ENCODE measurements at places on chromosomes 12 and 14.

GRCh38 chr12:4867384-4867783, 42.3 kb upstream of the KCNA1 start:
- no peak for DNase-seq

GRCh38 chr12:3000548-3001275, 41.5 kb downstream of the TEAD4 start:
- no peak for DNase-seq

GRCh38 chr12:85322715-85323114, 42.7 kb downstream of the ALX1 start:
- no peak for DNase-seq

DNA sequence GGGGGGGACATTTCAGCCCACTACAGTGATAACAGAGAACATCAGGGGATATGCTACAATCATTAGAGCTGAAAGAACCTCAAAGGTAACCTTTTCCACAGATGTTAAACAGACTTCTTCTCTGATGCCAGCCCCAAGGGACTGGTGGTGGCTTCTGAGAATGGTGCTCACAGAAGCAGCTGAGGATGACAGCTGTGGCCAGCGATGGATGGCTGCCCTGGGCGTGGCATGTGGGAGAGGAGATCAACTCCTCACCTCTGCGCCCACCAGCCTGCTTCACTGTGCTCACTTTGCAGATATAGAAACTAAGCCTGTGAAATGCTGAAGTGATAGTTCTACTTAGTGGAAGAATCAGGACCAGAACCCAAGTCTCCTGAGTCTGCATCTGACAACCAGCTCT, 33.0 kb downstream of the FOXN3 start:
- DNase-seq: peak; percentile 48

- DNase-seq: no peak
These were observed 31.2 kb downstream of the BCL11B start for GRCh38 chr14:99240627-99241324.

DNA sequence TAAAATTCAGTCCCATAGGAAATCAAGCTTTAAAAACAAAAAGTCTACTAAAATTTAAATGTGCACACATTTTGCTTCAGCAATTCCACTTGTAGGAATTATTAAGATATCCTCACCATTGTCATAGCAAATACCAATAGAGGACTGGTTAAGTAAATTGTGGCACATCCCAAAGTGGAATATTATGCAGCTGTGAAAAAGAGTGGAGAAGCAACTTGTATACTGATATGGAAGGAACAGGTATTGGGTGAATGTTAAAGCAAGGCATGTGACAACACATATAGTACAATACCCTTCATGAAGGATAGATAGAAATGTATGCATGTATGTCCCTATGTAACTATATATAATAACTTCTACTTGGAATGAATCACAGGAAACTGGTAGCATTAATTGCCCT, 11.9 kb downstream of the KRT8 start:
- no peak for DNase-seq

- no peak for DNase-seq
These were observed 57.1 kb downstream of the ZDHHC17 start for GRCh38 chr12:76820888-76821482.

DNA sequence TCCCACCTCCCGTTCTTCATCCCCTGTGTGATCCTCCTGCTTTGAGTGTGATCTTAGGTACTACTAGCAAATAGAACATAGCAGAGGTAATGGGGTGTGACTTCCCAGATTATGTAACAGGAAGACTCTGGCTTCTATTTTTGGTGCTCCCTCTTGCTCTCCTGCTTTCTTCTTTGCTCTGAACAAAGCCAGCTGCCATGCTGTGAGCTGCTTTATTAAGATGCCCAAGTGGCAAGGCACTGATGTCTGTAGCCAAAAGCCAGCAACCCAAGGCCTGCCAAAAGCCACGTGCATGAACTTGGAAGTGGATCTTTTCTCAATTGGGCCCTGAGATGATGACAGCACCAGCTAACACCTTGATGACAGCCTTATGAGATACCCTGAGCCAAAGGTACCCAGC, 5.8 kb upstream of the MFAP5 start:
- no peak for DNase-seq

DNA sequence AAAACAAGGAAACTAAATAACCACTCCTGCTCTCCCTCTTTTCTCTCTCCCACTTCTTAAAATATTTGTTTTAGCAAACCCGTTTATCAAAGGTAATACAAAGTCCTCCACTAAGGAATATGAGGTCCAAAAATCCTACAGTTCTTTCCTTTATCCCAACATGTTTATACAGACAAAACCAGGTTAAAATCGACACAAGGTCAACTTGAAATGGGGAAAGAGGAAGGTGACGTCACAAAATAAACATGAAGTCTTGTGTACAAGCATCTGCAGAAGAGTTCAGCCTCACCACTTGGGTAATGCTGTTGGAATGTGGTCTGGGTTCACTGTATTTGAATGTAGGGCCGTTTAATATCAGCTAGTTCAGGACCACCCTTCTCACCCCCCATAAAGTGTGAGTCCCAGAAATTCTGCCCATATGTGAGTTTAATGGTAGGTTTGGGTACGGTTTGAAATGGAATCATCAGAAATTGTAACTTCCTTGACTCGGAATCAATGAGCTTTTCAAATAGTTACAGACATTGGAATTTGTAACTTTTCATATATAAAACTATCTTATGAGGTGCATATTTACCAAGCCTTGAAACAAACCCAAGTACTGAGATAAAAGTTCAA, 120.0 kb upstream of the SLC38A2 start:
- DNase-seq: no peak

DNA sequence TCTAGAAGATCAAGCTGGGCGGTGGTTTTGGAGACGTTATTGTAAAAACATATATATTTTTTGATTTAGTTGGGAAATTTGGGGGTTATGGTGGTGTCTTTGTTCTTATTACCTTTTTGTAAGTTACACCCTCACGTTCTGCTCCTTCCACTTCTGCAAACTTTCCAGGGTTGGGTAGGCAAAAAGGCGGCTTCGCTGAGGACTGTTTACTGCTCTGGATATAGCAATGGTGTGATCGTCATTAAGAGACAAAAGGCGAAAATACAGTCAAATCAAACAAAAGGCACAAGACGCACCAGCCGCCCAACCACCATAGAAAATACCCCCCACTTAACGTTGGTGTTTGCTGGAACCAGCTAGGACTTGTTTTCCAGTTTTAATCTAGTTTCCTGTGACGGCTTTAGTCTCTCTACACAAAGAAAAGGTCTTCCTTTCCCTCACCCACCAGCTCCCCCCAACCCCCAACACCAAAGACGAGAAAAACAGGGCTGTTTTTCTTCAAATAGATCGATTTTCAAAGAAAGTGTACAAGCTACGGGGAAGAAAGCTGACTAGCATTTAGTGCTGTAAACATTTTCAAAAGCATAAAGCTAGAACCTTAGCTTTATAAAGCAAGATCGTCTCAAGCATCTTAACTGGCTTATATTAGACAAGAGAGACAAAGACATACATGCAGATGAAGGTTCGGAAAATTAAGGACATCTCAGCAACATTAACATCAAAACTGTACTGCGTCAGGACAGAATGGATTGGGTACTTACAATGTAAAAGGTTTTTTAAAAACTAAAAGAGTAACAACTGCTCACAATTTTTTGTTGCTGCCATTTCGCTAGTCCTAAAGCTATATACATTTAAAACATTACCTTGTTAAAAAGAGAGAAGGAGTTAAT, 2.0 kb upstream of the SETD1B start:
- DNase-seq: no peak
